ENCODE measurements at places on chromosomes 11 and 22. TPM values are rescaled to one million over a fixed set of nuclear protein-coding genes. Genes with fewer than 3 reads are reported as not detected.

PANX3 gene
- total RNA-seq, result not detected

AP5B1 gene
- 15.0 TPM for total RNA-seq

XKR3 gene
- total RNA-seq, result not detected

NEFH gene
- total RNA-seq, result 0.31 TPM

CRYBA4 gene
- total RNA-seq, result not detected

DNAJB13 gene
- not detected for total RNA-seq

RNF169 gene
- total RNA-seq, result 11.6 TPM

MUC6 gene
- total RNA-seq, result not detected

BIRC3 gene
- 8.4 TPM for total RNA-seq

NPTXR gene
- total RNA-seq, result 26.9 TPM

MPPED2 gene
- total RNA-seq, result 2.9 TPM

APOA4 gene
- total RNA-seq, result not detected

DNA sequence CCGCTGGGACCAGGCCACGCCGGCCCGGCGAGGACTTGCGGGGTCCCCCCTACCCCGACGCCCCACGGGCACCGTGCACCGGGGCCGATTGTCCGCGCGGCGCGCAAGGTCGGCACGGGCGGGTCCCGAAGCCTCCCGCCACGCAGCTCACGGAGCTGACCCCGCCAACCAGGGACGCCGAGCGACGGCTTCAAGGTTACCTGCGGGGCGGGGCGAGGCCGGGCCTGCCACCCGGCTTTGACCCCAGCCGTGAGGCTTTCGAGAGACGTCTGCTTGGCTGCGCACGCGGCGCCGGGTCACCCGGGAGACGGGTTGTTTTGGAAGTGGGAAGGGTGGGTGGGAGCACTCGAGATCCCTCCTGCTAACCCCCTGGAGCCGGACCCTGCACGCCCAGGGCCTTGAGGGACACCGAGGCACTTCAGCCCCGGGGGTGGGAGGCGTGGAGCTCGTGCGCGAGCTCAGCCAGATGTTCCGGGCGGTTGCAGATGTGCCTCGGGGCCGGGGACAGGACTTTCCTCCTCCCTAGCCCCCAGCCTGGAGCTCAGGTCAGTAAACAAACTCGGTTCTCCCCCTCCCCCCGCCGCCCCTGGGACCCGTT is 3.2 kb upstream of the WNT11 start:
- DNase-seq, result no peak

GRCh38 chr11:125797641-125798040 is 9.7 kb downstream of the PATE3 start:
- DNase-seq, result no peak

- no peak for DNase-seq
Observed at GRCh38 chr11:9008011-9008550, 4.3 kb upstream of the NRIP3 start.

DNA sequence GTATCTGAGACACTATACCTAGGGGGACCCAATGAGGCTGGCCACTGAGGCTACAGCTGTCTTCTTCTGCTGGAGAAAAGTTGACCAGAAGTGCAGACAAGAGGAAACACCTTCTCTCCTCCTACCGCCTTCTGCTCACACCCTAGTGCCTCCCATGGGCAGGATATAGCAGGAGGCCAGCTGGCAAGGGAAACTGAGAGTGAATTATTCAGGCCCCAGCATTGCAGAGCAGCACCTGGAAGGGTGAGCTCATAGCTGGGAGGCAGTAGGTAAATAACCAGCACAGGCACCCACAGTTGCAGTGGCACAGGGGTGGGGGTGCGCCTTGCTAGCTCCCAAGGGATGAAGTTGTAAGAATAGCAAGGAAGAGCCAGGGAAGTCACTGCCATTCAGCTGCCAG is 267.4 kb upstream of the NCAM1 start:
- no peak for DNase-seq

- peak; percentile 83 for DNase-seq
Observed at GRCh38 chr11:75384438-75385080, 14.8 kb upstream of the RPS3 start.

GRCh38 chr22:20418211-20418788 is 19.3 kb downstream of the SCARF2 start:
- peak; percentile 89 for DNase-seq

GRCh38 chr11:19576903-19577302 is 135.7 kb upstream of the NAV2 start:
- DNase-seq, result no peak

DNA sequence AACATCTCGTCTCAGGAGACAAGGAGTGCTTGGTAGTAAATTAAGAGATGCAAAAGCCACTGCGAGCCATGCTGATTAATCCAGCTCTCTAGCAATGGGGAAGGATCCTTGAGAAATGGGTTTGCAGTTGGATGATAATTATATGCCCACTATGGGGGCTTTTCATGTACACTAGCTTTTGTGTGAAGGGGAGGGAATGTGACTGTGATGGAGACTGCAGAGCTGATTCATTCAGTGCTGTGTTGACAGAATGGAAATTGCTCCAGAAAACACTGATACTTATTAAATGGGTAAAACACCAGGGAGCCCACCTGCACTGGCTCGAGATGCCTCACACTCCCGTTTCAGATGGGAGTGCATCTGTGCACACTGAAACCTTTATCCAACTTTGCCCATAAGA is 37.0 kb upstream of the KIRREL3 start:
- DNase-seq, result no peak

DNA sequence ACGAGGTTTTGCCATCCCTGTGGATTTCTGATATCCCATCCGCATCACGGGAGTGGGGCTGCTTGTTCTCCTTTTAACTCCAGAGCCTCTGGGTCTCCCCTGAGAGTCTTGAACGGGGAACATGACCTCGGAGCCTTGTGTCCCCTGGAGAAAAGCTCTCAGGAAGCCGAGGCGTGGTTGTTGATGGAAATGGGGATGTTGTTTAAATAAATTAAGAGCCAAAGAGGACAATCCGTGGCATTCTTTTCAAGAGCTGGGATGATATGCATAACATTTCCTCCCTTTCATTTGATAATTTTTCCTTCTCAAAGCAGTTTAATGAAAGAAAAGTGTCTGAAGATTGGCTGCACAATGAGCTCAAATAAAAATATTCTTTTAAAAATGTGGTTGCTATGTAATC is 14.2 kb downstream of the TSPAN18 start:
- DNase-seq, result peak; percentile 53

DNA sequence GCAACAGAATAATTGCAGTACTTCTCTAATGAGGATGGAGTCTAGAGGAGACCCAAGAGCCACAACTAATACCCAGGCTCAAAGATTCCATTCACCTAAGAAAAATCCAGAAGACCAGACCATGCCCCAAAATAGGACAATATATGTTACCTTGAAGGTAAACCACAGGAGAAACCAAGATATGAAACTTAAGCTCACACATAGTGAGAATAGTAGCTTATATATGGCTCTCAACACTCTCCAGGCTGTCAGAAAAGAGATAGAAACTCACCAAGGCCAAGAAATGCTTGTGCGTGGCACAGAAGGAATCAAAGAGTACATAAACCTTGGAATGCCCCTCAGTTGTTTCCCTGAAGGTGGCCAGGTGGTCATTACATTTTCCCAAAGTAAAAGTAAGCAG is 9.1 kb downstream of the FAM111A start:
- DNase-seq, result no peak

DNA sequence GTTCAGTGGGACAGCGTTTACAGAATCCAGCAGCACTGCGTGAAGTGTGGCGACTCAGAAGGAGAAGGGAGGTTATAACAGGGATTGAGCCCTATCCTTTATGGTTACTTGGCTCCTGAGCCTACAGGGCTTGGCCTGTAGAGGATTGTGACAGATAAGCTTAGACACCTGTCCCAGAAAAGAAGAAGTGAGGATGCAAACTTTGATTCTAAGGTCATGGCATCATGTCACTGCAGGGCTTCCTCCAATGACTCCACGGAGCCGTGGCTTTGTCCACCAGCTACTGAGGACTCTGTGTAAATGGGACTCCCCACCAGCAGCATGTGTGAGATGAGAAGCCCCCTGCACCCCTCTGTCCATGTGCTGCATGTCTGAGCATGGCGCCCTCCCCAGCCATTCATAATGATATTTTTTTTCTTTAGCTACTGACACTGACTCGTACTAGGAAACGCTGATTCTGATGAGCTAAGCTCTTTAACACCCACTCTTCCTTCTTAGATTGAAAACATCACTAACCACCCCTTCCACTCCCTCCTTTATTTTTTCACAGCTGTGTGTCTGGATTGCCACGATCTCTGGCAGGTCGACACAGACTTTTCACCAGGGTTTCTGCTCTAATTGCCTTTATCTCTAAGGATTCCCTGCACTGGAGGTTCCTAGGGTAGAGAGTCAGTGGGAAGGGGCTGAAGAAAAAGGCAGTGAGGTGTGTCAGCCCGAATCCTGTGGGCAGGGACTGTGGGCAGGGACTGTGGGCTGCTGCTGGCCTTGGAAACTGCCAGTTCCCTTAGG is 65.5 kb upstream of the TTC12 start:
- DNase-seq, result no peak

DNA sequence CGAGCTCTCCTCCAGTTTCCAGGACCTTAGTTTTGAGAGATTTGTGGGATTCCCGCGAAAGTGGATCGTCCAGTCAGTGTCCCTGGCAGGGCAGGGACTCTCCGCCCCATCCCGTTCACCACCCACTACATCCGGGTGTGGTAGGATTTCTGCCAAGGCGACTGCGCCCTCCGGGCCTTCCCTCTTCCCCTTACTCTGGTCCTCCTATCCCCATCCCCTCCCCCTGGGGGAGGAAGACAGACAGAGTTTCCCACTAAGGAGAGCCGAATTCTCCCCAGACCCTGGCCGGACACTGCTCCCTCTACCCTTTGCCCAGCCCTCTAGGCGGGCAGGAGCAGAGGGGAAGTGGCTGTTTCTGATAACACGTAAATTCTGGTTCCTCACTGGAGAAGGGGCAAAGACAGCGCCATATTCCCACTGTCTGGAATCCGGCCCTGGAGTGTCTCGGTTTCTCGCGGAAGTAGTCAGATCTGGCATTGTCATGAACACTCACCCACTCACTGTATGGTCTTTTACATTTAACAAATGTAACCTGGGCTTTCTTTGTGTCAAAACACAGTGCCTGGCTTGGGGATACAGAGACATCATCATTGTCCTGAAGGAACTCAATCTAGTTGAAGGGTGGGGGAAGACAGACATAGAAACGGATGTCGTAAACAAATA is 1.1 kb upstream of the NECTIN1 start:
- DNase-seq, result peak; percentile 88

DNA sequence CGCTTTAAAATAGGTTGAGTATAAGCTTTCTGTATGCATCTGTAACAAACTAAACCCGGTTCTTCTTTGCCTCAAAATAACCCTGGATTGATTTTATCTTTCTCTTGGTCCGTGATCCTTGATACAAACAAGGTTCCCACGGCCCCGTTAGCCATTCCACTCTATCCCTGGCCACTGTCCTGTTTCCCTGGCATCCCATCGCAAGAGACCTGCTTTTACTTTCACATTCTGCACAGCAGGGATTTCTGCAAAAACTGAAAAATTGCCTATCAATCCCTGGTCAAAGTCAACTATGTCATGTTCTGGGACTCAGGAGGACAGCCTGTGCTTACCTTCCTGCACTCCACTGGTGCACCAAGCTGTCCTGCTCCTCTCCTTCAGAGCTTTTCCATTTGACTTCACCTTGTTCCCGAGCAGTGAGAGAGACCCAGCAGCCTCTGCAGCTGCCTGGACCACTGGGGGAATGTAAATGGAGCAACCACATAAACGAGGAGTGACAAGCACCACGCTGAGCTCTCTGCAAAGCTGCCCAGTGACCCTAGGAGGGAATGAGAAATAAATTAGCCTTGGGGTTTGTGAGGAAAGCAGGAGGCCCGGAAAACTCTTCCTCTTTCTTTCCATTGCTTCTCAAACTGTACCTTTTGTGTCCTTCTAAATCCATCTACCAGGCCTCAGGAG is 175.9 kb downstream of the NTM start:
- no peak for DNase-seq

- no peak for DNase-seq
Observed at GRCh38 chr11:25396847-25397246, 900.0 kb downstream of the LUZP2 start.

DNA sequence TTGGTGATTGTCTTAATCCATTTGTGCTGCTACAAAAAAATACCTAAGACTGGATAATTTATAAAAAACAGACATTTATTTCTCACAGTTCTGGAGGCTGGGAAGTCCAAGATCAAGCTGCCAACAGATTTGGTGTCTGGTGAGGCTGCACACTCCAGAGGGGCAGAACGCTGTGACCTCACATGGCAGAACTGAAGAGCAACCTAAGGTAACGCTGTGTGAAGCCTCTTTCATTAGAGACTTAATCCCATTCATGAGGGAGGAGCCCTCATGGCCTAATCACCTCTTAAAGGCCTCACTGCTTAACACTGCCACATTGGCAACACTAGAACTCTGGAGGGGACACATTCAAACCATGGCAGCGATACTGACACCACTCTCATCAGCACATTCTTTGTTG is 42.7 kb upstream of the BIRC3 start:
- DNase-seq, result no peak

- DNase-seq, result no peak
Observed at GRCh38 chr11:73950869-73951710, at the start of gene DNAJB13. Gene DNAJB13, plus strand, starts transcription at chr11:73951026. Its CDS starts 44 bp downstream, at chr11:73951070.

- DNase-seq, result no peak
Observed at GRCh38 chr22:27111796-27112672, 454.6 kb downstream of the MIAT start.

- DNase-seq, result peak; percentile 45
Observed at GRCh38 chr11:120281143-120281795, 41.3 kb downstream of the POU2F3 start.

GRCh38 chr22:43166132-43166930 is 15.0 kb downstream of the TSPO start:
- no peak for DNase-seq

GRCh38 chr11:63491636-63492372 is 837 bp upstream of the PLAAT5 start:
- no peak for DNase-seq

GRCh38 chr11:88631497-88631896 is 294.0 kb upstream of the CTSC start:
- no peak for DNase-seq

DNA sequence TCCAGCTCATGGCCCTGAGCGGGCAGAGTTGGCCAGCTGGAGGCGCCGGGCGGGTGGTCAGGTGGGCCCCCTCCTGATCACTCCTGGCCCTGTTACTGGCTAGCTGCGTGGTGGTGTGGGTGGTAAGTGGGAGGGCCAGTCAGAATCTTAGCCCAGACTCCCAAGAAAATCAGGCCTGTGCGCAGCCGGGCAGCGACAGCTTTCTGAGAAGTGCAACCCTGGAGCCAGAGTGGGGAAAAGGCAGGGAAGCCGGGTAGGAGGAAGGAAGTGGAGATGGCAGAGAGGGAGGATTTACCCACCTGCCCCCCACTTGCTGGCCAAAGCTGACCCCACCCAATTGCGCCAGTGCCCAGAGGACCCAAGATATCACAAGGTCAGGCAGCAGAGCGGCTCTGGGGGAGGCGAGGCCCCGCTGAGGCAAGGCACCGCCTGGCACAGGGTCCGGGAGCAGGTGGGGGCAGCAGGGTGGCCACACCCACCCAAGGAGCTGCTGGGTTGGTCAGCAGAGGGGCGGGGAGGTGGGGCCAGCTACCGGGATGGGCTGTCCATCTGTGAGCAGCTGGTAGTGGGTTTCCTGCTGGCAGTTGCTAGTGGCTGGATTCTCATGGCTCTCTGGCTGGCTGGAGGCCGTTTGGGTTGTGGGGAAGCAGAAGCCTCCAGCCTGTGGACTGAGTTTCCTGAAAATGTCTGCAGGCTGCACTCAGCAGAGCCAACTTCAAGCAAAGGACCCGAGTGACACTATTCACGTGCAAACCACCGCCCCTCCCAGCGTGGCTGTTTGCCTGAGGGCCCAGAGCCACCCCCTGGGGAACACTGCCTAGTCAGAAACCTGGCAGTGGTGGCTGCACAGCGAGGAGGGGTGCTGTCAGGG is 196.4 kb downstream of the IGLL1 start:
- DNase-seq, result no peak

Data from left cardiac atrium (tissue), 4 donors.